ENCODE measurements at places on chromosomes 2 and 18. TPM values are rescaled to one million over a fixed set of nuclear protein-coding genes. Genes with fewer than 3 reads are reported as not detected.
A peak's percentile ranks its signal among the peaks of the same experiment; 100 is the strongest.

- peak; percentile 7 for DNase-seq
These were observed 290.8 kb downstream of the CCDC85A start for GRCh38 chr2:56474412-56475158.

DNA sequence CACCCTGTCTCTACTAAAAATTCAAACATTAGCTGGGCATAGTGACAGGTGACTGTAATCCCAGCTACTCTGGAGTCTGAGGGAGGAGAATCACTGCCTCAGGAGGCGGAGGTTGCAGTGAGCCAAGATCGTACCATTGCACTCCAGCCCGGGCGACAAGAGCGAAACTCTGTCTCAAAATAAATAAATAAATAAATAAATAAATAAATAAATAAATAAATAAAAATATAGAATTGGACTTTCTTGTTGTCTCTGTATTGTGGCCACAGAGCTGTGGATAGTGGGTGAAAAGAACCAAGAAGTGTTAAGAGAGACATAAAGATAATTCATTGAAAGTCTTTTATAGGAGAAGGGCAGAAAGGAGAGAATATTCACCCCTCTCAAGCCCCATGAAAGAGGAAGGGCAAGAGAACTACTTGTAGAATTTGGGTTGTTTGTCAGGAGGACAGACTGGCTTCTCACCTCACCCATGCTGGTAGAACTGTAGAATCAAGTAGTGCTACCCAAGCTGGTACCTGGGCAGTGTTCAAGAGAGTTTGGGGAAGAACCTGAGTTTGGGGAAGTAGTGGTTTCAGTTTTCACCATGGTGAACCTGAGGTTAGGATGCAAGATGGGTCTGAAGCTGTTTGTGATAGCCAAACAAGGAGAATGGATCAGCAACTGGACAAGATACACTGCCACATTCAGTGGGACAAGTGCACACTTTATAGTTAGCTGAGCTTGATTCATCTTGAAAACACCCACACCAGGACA lies 256.5 kb downstream of the CD226 start:
- no peak for DNase-seq

Gene SCN1A
- polyA plus RNA-seq, result 0.03 TPM

GRCh38 chr18:70382992-70383717 lies 94.3 kb downstream of the SOCS6 start:
- DNase-seq, result no peak

Gene CCBE1
- 4.5 TPM for polyA plus RNA-seq

GRCh38 chr18:70330887-70331286 lies 42.0 kb downstream of the SOCS6 start:
- no peak for DNase-seq

DNA sequence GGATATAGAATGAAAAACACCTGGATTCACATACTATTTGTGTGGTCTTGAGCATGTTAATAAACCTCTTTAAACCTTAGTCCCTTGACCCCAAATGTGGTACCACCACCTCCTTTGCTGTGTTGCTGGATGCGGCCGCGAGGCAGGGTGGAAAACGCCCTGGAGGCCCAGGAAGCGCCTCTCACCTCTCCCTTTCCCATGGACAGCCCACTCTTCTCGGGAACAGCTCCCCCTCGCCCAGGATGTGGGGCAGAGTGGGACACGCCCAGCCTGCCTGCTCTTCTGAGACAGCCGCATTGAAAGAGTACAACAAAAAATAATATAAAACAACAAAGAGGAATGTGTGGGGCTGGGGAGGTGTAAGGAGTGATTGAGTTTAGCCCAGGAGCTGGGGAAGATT lies 549.0 kb upstream of the ID2 start:
- DNase-seq, result no peak

Gene GPATCH11
- polyA plus RNA-seq, result 8.0 TPM

Gene IL1F10
- polyA plus RNA-seq, result not detected

Gene PARD3B
- 7.2 TPM for polyA plus RNA-seq

Gene HTR2B
- polyA plus RNA-seq, result not detected

GRCh38 chr2:121588357-121588756 lies 57.7 kb downstream of the RNU4ATAC start:
- no peak for DNase-seq

Gene MAPRE3
- 17.1 TPM for polyA plus RNA-seq

- no peak for DNase-seq
These were observed 370.7 kb upstream of the LRATD1 start for GRCh38 chr2:14261771-14262170.

Gene SH2D6
- 0.88 TPM for polyA plus RNA-seq

DNA sequence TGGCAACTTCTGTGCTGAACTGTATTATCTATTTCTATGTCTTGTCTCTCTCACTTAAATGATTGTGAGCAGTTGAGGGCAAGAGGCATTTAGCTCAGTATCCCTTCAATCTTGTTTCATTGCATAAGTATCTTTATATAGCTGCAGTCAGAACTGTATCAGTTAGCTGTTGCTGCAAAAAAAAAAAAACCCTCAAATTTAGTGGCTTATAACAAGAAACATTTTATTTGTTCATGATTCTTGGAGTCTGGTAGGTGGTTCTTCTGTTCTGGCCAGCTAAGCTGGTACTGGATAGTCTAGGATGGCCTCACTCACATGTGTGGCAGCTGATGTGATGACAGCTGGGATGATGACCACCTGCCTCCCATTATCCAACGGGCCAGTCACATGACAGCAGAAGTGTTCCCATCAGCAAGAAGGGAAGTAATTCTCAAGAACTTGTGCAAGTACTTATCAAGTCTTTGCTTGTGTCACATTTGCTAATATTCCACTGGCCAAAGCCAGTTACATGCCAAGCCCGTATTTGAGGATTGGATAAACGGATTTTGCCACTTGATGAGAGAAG lies 67.8 kb downstream of the SLC4A3 start:
- no peak for DNase-seq

GRCh38 chr2:61700464-61700863 lies 153.4 kb downstream of the FAM161A start:
- DNase-seq, result no peak

- peak; percentile 82 for DNase-seq
These were observed 10.9 kb upstream of the FHL2 start for GRCh38 chr2:105409717-105410116.

Gene CCDC148
- 0.22 TPM for polyA plus RNA-seq

DNA sequence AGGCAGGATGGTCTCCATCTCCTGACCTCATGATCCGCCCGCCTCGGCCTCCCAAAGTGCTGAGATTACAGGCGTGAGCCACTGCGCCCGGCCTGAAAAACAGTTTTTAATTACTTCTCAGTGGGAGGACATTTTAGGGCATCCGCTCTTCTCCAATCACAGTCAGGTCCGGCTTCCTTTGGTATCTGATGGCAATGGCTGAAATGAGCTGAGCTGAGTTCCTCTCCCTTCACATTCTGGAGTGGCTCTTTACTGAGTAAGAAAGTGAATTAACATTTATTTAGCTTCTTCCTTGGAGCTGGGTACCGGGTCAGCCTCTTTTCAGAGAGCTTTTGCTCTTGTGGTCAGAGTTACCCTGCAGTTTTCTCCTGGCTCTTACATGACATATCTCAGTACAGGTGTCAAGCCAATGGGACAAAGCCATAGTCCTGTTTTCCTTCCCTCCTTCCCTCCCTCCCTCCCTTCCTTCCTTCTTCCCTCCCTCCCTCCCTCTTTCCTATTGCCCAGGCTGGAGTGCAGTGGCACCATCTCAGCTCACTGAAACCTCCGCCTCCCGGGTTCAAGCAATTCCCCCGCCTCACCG lies 1.1 kb upstream of the TTC27 start:
- no peak for DNase-seq

- no peak for DNase-seq
These were observed 39.3 kb downstream of the RTP5 start for GRCh38 chr2:241908686-241909420.

- DNase-seq, result no peak
These were observed 53.1 kb downstream of the FIGN start for GRCh38 chr2:163682695-163683094.

Gene C2orf72
- 0.69 TPM for polyA plus RNA-seq

DNA sequence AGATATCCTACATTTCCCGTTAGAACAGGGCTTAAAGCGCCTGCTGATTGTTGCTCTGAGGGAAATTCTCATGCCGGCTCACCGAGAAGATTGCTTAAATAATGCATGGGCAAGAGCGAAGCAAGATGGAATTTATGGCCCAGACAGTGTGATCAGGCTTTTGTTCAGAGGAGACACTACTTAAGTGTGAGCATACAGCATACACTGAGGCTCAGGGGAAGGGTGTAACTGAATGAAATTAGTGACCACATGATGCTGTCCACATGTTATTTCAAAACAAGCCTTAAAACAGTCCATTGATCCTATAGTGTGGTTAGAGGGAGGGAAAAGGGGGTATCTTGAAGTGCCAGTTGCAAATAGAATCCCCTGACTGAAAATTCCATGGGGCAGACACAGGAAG lies 125.5 kb downstream of the RAPGEF4 start:
- DNase-seq, result no peak

DNA sequence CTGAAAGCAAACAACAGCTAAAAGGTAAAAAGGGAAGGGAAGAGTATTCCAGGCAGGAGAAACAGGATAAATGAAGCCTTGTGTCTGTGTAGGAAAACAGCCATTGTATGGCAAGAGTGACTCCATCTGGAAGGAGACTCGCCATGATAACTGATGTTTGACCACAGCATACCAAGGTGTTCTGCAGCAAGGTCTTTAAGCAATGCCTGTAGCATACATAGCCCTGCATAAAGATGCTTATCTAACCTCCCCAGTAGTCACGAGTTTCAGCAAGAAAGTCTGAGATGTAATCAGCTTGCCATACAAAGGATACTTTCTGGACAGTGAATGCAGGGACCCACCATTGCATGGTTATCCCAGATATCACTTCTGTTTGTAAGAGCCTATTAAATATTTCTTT lies 11.9 kb upstream of the CCNT2 start:
- no peak for DNase-seq

DNA sequence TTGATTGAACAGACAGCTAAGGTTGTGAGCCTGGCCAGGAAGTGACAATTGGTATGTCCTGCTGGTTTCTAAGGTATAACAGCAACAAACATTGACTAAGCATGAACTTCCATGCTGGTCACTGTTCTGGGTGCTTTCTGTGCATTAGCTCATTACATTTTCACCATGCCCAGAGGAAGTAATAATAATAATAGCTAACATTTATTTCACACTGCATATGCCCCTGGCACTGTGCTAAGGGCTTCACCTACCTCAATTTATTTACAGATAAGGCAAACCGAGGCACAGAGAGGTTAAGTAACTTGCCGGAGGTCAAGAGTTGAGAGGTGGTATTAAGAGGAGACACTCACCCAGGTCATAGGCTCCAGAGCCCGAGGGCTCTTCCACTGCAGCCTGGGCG lies 113.6 kb downstream of the PDCL3 start:
- no peak for DNase-seq

- no peak for DNase-seq
These were observed 179.7 kb downstream of the EPHA4 start for GRCh38 chr2:221392228-221392881.

Gene UBE2F
- polyA plus RNA-seq, result 41.2 TPM

DNA sequence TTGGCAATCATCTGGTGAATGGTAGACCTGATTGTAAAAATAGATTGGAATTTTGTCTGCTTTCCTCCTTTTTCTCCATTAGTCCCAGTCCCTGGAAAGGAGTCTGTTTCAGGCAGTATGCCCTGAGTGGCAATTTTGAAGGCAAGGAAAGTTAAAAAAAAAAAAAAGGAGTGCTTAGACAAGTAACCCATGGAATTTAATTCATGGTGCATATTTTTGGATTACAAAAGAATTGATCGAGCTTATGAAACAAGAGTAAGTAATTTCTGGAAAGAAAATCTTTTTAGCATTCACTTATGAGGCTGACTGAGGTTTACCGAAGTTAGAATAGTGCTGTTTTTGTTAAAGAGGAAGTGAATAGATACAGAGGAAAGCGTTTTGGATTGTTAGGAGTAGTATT lies 29.4 kb upstream of the TMEM178A start:
- DNase-seq, result no peak

GRCh38 chr2:239075918-239076758 lies 228.3 kb downstream of the TWIST2 start:
- DNase-seq, result no peak

Gene KLHL29
- 8.1 TPM for polyA plus RNA-seq

- no peak for DNase-seq
These were observed 275.2 kb downstream of the ASXL3 start for GRCh38 chr18:33853187-33853586.

- no peak for DNase-seq
These were observed 36.5 kb downstream of the WDR75 start for GRCh38 chr2:189477756-189478155.

- DNase-seq, result no peak
These were observed 74.3 kb upstream of the COL5A2 start for GRCh38 chr2:189253836-189254235.

Gene TCF23
- 0.86 TPM for polyA plus RNA-seq
